ENCODE measurements at places on chromosomes 13 and 19. TPM values are rescaled to one million over a fixed set of nuclear protein-coding genes. Genes with fewer than 3 reads are reported as not detected.

The SIGLECL1 gene
- total RNA-seq: not detected

The ZNF628 gene
- total RNA-seq: 7.4 TPM

The FFAR2 gene
- 0.36 TPM for total RNA-seq

The TUBA3C gene
- not detected for total RNA-seq

The RXFP2 gene
- not detected for total RNA-seq

The HNRNPL gene
- total RNA-seq: 295 TPM

The COMP gene
- 1.8 TPM for total RNA-seq

The ZNF606 gene
- total RNA-seq: 28.1 TPM

The CCDC122 gene
- total RNA-seq: 22.3 TPM

The APC2 gene
- 0.26 TPM for total RNA-seq

The FXYD3 gene
- 434 TPM for total RNA-seq

The MBD3L3 gene
- not detected for total RNA-seq

The KLK8 gene
- not detected for total RNA-seq

The TGFBR3L gene
- total RNA-seq: 2.2 TPM

The SIGLEC12 gene
- total RNA-seq: 0.34 TPM

The FBXO17 gene
- 14.9 TPM for total RNA-seq

The ZNF816 gene
- 25.1 TPM for total RNA-seq

The ATXN8OS gene
- total RNA-seq: not detected

The NANOS2 gene
- not detected for total RNA-seq

The KLK7 gene
- not detected for total RNA-seq
